Fibroblast of skin of scalp (primary cell): ENCODE measurements at places on chromosomes 2 and 18.

DNA sequence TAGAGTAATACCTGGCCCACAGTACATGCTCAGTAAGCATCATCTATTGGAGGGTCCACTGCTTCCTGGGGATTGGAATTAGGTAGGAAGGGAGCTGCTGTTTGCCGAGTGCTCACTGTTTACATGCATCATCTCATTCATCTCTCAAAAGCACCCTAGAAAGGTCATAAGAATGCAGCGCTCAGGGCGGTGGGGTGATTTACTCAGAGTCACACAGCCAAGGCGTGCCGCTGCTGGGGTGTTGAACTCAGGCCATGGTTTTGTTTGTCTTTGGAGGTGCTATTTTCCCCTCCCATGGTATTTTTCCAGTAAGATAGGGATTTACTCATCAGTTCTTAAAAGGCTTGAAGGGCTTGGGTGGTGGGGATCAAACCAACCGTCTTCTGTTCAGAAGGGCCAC is 227.5 kb downstream of the LDLRAD4 start:
- DNase-seq = no peak

- DNase-seq = peak; percentile 43
These were observed 183.3 kb upstream of the TRIB2 start for GRCh38 chr2:12533337-12534005.

DNA sequence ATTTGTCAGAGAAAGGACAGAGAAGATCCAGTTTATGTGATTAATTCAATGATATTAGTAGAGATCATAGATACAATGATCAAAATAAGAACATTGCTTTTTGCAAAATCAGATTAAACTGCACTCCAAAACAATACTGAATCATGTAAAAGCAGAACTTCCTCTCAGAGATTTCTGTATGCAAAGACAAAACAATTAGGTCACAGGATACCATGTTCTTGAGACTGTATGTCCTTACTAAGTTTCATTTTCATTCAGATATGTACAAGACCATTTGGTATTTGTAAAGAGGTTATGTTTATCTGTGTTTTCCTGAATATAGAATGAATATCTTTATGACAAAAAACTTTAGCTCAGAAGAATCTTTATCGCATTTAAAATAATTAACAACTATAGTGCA is 161.8 kb downstream of the DLGAP1 start:
- DNase-seq = no peak

DNA sequence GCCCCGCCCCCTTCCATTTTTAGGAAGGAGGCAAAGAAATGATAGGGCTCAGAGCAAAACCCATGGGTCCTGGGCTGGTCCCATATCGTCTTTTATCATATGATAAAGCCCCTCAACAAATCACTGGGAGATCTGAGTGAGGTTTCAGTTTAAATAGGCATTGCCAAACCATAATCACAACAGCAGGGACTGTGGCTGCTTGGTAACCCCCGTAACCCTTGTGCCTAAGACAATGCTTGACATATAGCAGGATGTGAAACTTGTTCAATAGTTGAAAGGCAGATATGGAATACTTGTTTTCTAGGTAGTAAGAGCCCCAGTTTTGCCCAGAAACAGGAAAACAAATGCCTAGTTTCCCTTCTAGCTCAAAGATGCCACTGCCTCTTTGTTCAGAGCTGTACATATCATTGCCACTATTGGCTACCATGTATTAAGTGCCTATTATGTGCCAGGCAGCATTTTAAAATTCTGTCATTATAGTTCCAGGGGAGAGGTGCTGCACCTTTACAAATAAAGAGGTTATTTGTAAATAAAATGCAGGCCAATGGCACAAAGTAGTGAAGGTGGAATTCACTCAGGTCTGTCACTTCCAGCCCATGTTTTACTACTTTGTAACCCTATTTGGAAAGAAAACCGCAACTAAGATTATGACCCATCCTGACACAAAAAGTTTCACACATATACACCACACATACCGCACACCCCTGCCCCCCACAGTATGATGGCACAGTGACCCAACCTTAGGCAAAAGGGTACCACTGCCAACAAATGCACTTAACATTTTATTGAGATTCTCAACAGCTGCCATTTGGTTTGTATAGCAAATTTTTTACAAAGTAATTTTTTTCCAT is 14.2 kb downstream of the NAGK start:
- DNase-seq = no peak

DNA sequence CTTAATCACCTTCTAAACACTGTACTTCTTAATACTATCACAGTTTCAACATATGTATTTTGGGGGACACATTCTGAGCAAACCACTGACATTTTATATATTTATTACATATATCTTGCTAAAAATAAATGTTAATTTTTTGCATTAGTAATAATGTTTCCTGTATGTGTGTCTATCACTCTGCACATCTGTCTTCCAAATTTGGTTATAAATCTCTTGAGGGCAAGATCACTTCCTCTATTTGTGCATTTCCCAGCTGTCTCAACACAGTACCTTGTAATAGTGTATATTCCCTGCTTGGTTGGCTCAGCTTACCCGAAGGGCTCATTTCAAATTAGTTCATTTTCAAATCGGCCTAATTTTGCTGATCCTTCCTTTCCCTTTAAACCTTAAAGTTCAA is 617.1 kb upstream of the GYPC start:
- DNase-seq = no peak

DNA sequence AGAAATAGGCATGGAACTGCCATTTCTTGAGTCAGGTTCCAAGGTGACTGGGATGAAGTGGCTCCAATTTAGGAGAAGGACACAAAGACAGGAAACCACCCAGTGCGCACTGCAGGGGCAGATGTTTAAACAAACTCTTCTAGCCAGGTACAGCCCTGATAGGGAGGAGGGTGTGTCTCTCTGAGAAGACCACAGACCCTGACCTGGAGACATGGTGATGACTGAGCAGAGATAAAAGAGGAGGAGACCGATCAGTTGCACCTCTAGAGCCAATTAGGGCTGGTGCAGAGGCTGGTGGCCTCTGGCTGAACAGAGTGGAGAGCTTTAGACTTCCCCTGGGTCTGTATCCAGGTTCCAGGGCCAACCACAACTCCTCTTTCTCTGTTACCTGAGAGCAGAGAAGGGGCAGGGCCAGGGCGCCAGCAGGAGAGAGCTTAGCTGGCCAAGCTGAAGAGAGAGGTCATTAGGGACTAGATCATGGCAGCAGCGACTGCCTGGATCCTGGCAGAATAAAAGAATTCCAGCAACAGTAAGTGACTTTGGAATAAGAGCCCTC is 5.4 kb upstream of the SPOPL start:
- no peak for DNase-seq

DNA sequence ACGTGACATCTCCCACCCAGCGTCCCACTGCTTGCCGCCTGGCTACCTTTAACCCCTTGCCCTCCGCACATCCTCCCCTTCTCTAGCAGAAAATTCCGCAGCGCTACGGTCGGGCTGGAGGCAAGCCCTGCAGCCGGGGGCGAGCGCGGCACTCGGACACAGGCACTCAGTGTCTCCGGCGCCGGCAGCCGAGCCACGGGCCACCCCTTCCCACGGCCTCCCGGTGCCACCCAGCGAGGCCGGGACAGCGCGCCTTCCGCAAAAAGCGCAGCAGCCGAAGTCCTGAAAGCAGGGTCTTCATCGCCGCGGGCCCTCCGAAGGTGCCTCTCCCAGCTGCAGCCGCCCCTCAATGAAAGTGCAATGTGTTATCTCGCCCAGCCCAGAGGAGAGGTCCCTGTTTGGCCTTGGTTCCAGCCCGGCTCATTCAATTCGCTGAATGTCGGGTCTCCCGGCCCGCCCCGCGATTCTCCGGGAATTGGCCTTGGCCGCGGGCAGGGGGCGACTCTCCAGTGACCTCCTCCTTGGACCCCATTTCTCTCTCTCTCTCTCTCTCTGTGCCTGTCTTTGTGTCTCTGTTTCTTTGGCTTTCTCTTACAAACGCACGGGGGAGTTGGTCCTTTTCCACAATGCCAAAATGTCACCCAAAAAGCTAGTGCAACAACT is 1.1 kb downstream of the DLGAP1 start:
- DNase-seq = no peak

GRCh38 chr2:138499684-138500083 is 1.9 kb upstream of the SPOPL start:
- DNase-seq = no peak

GRCh38 chr18:79950515-79951341 is 725 bp downstream of the SLC66A2 start:
- DNase-seq = peak; percentile 14

DNA sequence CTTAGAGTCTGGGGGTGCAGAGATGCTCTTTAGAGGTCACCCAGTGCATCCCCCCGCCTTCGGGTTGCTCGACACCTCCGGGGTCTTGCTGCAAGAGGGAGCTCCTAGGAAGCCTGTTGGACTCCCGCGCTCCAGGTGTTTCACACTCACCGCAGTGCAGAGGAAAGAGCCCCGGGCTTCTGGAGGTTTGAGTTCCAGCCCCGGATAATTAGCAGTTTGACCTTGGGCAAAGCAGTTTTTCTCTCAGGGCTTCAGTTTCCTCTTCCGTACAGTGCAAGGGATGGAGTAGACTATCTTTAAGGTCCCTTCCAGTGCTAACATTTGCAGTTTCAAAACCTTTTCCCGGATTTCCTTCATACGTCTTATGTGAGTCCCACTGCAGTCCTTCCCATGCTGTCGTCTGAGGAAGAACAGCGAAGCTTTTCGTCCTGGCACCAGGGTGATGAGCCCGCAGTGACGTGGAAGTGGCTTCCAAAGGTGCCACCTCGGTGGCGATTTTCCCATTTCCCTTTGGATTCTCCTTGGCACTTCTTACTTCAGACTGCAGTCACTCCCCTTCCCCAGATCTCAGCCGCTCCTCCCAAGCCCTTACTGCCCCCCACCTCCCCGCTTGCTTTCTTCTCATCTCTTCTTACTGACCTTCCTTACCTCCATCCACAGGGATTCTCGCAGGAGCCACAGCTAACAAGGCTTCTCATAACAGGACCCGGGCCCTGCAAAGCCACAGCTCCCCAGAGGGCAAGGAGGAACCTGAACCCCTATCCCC is 585 bp downstream of the PNKD start:
- no peak for DNase-seq

DNA sequence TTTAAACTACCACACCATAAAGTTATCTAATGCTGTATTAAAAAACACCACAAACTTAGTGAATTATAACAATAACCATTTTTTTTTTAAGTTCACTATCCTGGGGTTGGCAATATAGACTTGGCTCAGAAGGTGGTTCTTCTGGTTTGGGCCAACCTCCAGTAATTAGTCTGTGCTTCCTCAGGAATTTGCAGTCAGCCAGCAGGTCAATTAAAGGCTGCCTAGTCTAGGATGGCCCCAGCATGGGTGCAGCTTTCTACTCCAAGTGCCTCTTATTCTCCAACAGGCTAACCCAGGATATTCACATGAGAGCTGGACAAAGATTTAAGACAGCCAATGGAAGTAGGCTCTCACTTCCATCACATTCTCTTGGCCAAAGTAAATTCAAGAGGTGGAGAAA is 379.1 kb upstream of the FIGN start:
- DNase-seq = no peak

DNA sequence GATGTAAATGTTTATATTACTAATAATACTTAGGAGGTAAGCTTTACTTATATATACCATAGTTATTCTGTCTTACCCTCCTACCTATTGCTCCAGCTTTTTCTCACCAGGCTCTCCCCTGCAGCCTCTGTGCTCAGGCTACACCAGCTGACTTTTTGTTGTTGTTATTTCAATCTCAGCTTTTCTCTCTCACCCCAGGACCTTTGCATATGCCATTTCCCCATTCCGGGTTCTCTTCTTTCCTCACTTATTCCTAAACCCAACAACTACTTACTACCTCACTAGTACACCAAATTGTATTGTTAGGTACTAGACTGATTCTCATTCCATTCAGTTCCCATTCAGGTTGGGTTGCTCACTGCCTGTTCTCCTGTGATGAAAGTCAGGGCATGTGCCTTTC is 156.2 kb upstream of the BOD1L2 start:
- DNase-seq = no peak

GRCh38 chr2:182133195-182133891 is 147.7 kb downstream of the PPP1R1C start:
- DNase-seq = peak; percentile 36

- peak; percentile 99 for DNase-seq
These were observed 24.9 kb downstream of the CIDEA start for GRCh38 chr18:12278741-12279682.

DNA sequence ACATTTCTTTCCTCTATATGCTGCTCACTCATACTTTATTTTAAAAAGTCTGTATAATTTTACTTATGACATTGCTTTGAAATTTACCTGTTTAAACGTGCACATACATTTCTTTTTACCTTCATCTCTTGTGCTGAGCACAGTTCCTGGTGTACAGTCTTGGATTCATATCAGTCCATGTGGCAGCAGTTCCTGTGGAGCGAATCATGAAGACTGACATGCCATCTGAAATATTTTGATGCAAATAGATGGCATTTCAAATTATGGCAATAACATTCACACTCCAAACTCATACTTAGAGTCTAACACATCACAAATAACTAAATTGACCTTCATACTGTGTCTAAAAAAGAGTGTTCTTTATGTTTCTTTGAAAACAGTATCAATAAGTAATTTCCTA is 90.3 kb upstream of the CDH2 start:
- peak; percentile 38 for DNase-seq

DNA sequence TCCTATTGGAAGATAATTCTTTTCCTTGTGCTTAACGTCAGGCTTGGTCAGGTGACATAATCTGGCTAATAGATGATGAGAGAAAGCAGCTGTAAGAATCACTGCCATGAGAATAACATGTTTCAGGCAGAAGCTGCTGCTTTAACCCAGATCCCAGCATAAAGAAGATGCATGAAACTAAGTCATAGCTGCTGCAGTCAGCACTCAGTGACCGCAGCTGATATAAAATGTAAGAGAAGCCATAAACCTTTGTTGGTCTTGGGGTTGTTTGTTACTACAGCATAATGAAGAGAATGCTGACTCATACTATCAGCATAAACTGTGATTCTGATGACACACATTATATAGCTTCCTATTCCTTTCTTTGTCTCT is 274.3 kb upstream of the TRIB2 start:
- no peak for DNase-seq

DNA sequence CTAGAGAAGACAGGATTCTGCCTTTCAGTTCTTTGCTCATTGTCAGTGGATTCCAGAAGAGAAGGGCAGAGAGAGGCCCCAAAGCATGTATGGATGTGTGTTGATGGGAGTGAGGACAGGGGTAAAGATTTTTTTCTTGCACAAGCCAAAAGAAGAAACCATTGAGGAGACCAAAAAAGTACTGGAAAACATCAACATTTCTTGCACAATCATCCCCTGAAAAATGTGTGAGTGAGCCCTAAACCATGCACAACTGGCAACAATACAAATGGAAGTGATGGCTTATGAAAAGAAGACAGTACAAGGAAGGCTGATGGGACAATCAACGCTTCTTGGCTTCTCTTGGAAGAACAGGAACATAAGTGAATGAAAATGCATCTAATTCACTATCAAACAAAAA is 5.6 kb upstream of the SMAD7 start:
- peak; percentile 89 for DNase-seq

DNA sequence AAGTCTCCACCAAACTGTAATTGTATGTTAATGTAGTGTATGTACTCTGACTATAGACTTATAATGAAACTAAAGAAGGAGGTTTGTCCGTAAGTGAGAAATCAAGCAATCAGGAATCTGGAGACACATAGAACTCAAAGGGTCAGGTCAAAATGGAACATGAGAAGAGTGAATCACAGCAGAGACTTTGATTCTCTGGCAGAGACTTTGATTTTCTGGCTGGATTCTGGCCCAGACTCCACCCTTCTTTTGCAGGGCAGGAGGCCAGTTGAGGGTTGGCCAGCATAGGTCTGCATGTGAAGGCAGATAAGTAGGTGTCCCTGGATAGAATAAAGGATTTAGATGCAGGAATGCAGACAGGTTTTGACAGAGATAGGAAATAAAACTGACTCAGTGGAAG is 11.0 kb upstream of the NCKAP5 start:
- DNase-seq = peak; percentile 33
